ENCODE measurements at places on chromosomes 6 and 20.

- no peak for DNase-seq
Measured at GRCh38 chr20:20369250-20370093, 1.6 kb downstream of the INSM1 start.

DNA sequence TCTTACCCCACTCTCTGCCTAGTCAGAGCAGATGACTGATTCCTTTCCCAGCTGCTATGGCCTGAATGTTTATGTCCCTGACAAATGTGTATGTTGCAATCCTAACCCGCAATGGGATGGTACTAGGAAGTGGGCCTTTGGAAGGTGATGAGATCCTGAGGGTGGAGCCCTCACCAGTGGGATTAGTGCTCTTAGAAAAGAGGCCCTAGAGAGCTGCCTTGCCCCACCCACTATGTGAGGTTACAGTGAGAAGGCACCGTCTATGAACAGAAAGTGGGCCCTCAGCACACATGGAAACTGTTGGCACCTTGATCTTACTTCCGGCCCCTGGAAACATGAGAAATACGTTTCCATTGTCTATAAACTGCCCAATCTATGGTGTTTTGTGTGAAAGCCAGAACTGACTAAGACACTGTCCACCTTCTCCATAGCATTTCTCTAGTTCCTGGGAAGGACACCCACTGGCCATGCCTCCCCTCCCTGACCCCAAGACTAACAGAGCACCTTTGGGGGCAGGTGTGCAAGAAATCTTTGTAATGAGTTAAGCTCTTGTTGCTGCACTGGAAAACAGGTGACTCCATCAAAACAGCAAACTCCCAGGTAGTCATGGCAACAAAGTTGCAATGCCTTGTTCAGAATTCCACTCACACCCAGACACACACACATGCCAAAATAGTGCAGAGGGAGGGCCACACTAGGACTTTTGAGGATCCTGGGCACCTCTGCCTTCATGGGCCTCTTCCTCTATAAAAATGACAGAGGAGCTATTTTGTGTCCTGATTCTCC is 16.2 kb downstream of the GABRR2 start:
- DNase-seq = no peak

- DNase-seq = no peak
Measured at GRCh38 chr6:100342830-100343229, 121.9 kb downstream of the SIM1 start.

- DNase-seq = no peak
Measured at GRCh38 chr6:79506251-79506650, 31.0 kb downstream of the LCA5 start.

DNA sequence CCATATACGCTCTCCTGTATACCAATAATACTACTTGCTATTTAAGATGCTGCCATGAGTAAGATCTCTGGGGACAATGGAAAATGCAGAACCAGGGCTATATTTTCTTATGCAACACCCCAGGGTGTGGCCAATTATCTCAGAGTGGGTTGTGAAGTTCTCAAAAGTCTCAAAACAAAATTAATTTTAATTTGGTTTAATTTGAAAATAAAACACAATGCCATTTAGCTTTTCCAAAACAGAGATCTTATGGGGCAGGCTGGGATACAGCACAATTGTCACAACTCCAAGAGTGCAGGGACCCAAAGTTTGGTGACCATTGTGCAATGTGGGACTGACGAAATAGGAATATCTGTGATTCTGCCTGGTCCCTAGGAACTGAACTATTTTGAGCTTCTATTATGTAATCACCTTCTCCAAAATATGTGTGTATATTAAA is 43.1 kb downstream of the MBOAT1 start:
- no peak for DNase-seq

DNA sequence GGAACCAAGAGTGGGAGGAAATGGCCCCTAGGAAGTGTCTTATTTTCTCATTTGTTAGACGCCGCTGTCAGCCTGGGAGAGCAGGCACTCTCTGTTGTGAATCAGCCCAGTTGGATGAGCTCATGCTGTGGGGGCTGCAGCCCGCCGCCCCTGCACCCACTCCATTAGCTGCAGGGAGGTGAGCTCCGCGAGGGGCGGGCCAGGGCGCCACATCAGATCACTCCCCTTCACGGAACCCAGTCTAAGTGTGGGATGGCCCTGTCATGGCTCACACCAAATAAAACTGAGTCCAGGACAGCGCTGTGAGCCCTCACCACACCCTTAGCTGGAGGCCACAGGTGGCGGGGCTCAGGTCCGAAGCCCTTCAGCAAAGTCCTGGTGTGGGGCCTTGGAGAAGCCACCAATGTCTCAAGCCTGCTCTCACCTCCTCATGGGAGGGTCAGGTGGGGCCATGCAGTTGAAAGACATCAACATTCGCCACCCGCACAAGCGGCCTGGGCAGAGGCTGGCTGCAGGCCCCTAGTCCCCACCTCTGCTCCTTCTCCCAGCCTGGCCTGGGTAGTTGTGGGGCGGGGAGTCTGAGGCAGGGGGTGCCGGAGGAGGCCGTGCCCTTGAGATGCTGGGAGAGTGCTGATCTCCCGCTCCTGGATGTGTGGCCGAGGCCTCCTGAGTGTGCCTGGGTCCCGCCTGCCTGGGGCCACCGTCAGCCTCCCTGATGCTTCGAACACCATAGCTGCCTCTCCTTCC is 66.2 kb upstream of the SLCO4A1 start:
- DNase-seq = no peak

- DNase-seq = no peak
Measured at GRCh38 chr20:43096931-43097260, 92.8 kb downstream of the PTPRT start.

GRCh38 chr6:6788394-6789032 is 200.0 kb downstream of the LY86 start:
- no peak for DNase-seq

DNA sequence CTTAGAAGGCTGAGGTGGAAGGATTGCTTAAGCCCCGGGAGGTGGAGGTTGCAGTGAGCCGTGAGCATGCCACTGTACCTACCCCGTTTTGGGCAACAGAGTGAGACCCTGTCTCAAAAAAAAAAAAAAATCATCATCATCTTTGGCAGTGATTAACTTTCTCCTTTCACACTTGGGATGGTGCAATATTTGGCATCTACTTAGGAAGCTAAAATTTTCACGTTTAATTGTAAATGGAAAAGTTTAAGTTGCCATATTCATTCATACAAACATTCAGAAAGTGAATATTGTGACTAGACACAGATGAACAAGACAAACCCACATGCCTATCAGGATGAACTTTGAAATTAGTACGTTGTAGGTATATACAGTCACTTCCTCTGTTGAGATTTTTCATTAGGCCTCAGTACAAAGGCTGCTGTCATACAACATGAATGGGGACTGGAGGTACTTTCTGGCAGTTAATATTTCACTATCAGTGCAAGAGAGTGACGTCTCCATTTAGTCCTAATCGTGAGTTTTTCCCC is 10.3 kb downstream of the TOP1 start:
- DNase-seq = no peak

- DNase-seq = no peak
Measured at GRCh38 chr20:40584130-40584809, 104.8 kb downstream of the MAFB start.

DNA sequence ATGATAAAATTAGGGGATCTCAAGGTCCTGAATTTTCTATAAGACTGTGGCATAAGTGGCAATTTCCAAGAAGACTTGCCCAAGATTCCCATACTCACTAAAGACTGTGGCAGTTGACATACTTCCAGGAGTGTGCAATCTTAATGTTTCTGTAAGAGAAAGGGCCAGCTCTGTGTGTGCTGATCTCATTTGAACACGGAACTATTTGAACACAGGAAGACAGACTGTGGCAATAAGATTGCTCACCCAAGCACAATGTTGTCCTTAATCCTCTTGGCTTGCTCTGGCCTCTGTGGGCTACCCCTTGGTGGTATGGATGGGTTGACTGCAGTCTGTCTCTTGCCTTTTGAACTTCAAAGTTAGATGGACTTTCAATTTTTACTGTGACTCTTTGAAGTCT is 151.4 kb downstream of the PHF3 start:
- no peak for DNase-seq

GRCh38 chr6:38684904-38685303 is 18.0 kb downstream of the GLO1 start:
- DNase-seq = no peak

- DNase-seq = no peak
Measured at GRCh38 chr20:20184706-20185105, 132.4 kb downstream of the CFAP61 start.

- DNase-seq = no peak
Measured at GRCh38 chr6:44820759-44821158, 433.3 kb downstream of the CDC5L start.

DNA sequence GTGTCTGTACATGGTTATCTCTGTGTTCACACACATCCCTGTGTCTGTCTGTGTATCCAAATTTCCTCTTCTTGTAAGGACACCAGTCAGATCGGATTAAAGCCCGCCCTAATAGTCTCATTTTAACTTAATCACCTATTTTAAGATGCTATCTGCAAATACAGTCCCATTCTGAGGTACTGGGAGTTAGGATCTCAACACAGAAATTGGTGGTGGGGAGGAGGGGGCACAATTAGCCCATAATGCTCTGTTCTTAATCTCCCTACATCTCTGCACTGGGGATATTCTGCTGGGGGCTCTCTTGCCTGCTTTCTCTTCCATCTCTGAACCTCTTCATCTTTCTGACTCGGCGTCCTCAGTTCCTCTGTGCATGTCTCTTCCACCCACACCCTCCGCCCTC is 320.7 kb downstream of the CDC5L start:
- no peak for DNase-seq

GRCh38 chr6:5960456-5960855 is 46.3 kb downstream of the NRN1 start:
- DNase-seq = no peak

GRCh38 chr6:88920774-88921733 is 42.4 kb downstream of the RNGTT start:
- no peak for DNase-seq

GRCh38 chr6:10875026-10875425 is 6.8 kb downstream of the GCM2 start:
- no peak for DNase-seq

DNA sequence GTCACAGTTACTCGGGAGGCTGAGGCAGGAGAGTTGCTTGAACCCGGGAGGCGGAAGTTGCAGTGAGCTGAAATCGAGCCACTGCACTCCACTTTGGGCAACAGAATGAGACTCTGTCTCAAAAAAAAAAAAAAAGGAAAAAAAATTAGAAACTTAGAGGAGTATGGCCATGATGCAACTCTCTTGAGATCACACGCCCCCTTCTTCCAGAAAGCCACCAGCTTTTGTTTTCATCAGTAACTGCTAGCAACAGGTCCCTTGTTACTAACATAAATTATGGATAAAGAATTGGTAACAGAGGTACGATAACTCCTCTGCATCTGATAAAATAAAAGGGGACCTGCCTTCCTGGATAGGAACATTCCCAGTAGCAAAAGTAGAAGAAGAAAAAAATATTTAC is 308.2 kb downstream of the CD83 start:
- DNase-seq = no peak

DNA sequence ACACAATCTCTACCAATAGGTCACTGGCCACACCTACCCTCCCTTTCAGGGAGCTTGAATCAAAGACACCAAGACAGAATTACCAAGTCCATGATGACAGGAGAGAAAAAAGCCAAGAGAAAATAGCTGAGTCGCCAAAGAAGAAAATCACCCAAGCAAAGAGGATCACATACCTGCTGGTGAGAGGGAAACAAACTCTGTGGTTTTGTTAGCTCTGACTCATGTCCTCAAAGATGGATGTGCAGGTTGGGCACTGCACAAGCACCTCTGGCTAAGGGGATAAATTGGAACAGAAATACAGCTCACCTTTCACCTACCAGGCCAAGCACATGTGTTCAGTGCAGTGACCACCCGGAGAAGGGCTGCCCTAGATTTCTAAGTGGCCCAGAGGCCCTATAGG is 114.8 kb downstream of the TFAP2A start:
- no peak for DNase-seq

GRCh38 chr6:111573892-111574797 is 31.5 kb downstream of the TRAF3IP2 start:
- DNase-seq = no peak

GRCh38 chr6:124203812-124204167 is 400.1 kb downstream of the NKAIN2 start:
- DNase-seq = no peak

GRCh38 chr20:63145156-63145555 is 70.8 kb downstream of the YTHDF1 start:
- no peak for DNase-seq

GRCh38 chr6:139569566-139569965 is 195.1 kb upstream of the CITED2 start:
- DNase-seq = no peak

DNA sequence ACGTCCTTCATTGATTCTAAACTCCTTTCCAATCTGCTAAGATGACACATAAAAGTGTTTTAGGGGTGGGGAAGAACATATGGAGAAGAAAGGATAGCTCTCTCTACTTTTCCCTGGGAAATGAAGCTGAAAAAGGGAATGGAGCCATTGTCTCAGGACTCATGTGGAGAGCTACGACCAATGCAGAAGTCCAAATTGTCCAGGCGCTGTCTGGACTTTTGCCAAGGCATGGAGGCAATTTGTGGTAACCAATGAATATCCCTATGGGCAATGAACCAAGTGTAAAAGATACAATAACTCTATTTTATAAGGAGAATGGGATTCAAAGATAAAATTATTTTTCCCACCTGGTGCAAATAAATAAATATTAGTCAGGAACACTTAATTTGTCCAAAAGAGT is 16.1 kb downstream of the FBXL4 start:
- no peak for DNase-seq

Data from activated CD4-positive, alpha-beta T cell treated with anti-CD3 and anti-CD28 coated beads for 1 hour (primary cell).